ENCODE measurements at places on chromosomes 1 and 21.

- no peak for DNase-seq
Measured at GRCh38 chr1:58587667-58588066, 10.6 kb upstream of the TACSTD2 start.

DNA sequence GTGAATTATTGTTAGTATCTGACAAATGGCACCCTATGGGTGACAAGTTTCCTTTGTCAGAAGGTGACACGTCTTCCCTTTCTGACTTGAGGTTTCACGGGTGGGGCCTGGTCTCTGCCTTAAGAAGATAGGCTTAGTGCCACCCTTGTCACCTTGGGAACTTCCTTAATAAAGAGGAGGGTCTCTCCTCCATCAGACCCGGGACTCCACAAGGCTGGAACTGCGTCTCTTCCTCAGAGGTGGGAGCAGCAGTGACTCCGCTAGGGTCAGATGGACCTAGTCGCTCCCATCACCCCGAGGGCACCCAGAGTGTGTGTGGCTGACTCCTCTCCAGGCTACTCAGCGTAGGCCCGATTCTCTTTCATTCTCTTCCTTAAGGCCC lies 774 bp upstream of the WDTC1 start:
- DNase-seq: no peak

- peak; percentile 43 for DNase-seq
Measured at GRCh38 chr1:161531986-161532643, 7.8 kb downstream of the HSPA6 start.

DNA sequence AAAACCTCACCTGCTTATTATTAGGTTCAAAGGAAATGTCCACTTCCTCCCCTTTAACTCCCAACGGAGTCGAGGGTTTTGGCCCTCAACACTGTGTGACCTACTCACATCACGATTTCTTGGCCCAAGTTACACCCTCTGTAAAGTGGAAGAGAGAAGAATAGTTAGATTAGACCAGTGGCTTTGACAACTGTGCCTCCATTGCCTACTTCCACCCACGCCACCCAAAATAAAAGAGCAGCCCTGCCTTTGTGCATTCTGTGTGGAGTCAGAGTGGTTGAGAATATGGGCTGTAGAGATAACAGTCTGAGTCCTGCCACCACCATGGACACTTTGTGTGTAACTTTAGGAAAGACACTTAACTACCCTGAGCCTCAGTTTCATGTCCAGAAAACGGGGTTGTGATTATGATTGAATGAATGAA lies 4.1 kb upstream of the HDGF start:
- DNase-seq: no peak

- peak; percentile 74 for DNase-seq
Measured at GRCh38 chr1:108117945-108118902, 81.9 kb downstream of the SLC25A24 start.

GRCh38 chr1:7281821-7282220 lies 489.3 kb upstream of the VAMP3 start:
- peak; percentile 15 for DNase-seq

- no peak for DNase-seq
Measured at GRCh38 chr21:34934350-34934749, 114.8 kb downstream of the RUNX1 start.

DNA sequence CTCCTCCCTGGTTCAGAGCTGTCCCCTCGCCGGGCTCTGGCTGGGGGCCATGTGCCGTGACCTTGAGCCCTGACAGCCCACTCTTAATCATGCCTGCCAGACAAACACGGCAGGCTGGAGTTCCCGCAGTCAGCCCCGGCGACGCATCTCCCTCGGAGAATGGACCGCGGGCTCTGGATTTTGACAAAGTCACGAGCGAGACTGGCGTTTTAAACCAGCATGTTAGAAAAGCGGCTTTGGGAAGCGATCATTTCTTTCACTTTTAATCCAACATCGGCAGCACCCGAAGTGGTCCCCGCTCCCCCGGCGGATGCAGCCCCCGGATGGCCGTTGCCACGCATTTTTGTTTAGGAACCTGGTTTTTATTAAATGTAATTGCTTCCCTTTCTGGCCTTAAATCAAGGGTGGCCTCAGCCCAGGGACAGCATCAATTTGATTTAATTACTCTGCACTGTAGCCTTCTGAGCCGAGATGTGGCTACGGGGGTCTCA lies 70.9 kb downstream of the PRDM16 start:
- peak; percentile 17 for DNase-seq

DNA sequence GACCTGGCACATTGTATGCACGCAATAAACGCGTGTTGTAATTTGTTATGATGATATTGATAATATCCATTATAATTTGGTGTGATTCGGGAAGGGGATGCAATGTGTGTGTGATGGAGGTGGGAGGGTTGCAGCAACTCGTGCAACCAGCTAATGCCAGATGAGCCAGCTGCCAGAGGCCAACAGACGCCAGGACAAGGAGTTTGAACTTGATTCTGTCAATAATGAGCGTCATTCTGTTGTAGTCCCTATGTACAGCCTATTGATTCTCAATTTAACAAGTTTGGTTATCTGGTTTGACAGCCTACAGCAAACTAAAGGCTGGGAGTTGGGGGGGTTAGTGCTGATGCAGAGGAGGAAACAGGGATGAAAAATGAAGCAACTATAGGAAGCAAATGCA lies 35.5 kb downstream of the TIAM1 start:
- no peak for DNase-seq

DNA sequence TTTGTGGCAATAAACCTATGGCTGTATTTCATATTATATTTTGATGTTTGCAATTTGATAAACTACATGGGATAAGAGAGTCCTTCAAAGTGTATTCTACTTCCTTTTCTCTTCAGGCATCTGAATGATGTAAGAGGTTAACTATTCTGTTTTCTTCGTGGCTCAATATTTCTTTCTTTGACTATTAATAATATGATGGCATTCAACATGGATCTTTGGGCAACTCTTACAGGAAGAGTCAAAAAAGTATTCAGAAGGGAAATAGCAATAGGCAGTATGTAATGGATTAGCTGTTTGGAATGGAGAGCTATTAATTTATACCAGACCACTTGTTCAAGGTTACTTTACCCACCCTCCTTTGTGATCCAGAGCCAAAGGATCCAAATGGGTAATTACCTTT lies 74.4 kb downstream of the HMCN1 start:
- DNase-seq: no peak

DNA sequence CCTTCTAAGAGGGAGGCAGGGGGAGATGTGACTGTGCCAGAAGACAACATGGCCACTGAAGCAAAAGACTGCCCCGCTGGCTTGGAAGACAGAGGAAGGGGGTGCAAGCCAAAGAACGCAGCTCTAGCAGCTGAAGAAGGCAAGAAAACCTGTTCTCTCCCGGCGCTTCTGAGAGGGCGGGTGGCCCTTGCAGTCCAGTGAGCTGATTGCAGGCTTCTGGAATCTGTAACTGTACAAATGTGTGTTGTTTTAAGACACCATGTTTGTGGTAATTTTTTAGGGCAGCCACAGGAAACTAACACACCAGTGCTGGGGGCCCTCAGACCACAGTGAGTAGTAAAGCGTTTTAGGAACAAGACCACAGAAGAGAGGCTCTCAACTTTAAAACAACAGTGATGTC lies 47.0 kb downstream of the CD46 start:
- DNase-seq: no peak

- DNase-seq: peak; percentile 86
Measured at GRCh38 chr1:63731117-63732043, 42.4 kb upstream of the ROR1 start.

GRCh38 chr1:220113136-220113695 lies 19.3 kb downstream of the IARS2 start:
- DNase-seq: peak; percentile 43

GRCh38 chr1:100443811-100444571 lies 91.7 kb downstream of the CDC14A start:
- DNase-seq: peak; percentile 8

GRCh38 chr1:61975638-61976037 lies 219.0 kb upstream of the L1TD1 start:
- no peak for DNase-seq

GRCh38 chr1:81540216-81540615 lies 260.5 kb upstream of the ADGRL2 start:
- no peak for DNase-seq

DNA sequence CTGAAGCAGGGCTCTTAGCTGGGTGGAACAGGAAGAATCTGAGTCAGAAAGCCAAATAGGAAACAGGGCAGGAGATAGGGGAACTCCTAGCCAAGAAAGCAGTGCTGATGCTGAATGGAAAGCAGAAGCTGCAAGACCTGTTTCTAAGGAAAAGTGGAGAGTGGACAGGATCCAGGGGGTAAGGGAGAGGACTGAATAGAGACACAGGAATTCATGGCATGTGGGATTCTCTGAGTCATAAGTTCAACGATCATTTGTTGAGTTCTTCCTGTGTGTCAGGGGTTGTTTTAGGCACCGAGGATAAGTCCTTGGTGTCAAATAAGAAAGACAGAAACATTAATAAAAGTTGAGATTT lies 153.8 kb upstream of the FGGY start:
- peak; percentile 63 for DNase-seq

GRCh38 chr1:228150120-228150460 lies 360 bp downstream of the GJC2 start:
- no peak for DNase-seq

DNA sequence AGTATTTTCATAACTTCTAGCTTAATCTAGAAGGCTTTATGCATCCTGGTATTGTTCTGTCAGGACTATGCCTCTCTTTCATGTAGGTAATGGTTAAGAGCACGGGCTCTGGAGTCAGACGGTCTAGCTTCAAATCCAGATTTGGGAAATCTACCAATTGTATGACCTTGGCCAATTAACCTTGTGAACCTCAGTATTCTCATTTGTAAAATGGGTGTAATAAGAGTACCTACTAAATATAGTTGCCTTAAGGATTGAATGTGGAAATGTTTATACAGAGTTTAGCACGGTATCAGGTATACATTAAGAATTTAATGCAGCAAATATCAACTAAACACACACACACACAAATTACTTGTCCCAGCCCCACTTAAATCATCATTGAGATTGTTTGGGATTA lies 97.3 kb upstream of the RAB3GAP2 start:
- no peak for DNase-seq

GRCh38 chr1:69483246-69483645 lies 84.5 kb upstream of the LRRC7 start:
- no peak for DNase-seq

- no peak for DNase-seq
Measured at GRCh38 chr1:221881805-221882581, 140.1 kb upstream of the DUSP10 start.

DNA sequence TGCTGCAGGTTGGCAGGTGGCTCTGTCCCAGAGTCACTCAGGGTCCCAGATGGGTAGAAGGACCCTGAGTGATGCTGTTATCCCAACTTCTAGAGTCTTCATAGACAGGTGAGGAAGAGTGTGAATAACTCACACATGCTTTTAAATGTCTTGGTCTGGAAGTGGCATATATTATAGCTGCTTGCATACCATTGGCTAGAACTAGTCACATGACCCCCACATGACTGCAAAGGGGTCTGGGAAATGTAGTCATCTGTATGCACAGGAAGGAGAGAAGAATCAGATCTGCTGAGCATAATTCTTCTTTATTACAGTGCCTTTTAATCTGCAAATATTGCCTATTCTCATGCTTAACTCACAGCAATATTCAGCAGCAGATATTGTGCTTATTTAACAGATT lies 28.2 kb upstream of the KLHDC7A start:
- no peak for DNase-seq

DNA sequence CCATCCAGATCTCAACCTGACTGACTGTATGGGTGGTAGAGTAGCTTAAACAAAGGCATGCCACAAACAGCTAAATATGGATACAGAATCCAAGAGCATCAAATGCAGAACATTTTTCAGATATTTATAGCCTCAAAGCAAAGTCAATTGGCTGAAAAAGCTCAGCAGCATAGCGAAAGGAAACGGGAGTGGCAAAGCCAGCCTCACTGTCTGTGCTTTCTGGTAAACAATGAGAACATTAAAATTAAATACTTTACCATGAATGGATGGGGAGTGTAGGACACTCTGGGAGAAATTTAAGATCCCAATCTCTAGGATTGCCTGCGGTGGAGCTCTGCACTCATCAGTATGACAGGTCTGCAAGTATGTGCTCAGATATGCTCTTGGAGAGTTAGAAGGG lies 4.4 kb downstream of the RASAL2 start:
- DNase-seq: peak; percentile 68

DNA sequence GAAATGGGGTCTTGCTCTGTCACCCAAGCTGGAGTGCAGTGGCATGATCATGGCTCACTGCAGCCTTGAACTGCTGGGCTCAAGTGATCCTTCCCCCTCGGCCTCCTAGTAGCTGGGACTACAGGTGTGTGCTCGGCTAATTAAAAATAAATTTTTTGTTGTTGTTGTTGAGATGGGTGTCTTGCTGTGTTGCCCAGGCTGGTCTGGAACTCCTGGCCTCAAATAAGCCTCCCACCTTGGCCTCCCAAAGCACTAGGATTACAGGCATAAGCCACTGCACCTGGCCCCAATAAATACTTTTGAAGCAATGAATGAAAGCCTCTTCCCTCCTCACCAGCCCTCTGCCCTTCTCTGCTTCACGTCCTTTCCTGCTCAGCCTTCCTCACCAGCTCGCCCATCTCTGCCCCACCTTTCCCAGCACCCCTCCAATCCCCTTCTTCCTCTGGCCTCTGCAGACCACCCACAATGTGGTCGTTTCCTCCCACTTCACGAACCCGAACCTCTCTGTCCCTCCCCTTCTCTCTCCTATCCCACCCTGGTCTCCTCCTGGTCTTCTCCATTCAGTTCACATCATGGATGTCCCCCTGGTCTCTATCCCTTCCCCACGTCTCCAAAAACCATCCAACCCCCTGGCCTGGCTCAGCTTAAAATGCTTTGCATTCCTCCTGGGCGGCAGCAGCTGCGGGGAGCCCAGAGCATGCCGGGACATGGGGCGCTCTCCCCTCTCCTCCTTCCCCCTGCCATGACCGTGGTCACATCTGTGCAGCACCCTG lies 38.4 kb downstream of the RAP1GAP start:
- DNase-seq: peak; percentile 28

DNA sequence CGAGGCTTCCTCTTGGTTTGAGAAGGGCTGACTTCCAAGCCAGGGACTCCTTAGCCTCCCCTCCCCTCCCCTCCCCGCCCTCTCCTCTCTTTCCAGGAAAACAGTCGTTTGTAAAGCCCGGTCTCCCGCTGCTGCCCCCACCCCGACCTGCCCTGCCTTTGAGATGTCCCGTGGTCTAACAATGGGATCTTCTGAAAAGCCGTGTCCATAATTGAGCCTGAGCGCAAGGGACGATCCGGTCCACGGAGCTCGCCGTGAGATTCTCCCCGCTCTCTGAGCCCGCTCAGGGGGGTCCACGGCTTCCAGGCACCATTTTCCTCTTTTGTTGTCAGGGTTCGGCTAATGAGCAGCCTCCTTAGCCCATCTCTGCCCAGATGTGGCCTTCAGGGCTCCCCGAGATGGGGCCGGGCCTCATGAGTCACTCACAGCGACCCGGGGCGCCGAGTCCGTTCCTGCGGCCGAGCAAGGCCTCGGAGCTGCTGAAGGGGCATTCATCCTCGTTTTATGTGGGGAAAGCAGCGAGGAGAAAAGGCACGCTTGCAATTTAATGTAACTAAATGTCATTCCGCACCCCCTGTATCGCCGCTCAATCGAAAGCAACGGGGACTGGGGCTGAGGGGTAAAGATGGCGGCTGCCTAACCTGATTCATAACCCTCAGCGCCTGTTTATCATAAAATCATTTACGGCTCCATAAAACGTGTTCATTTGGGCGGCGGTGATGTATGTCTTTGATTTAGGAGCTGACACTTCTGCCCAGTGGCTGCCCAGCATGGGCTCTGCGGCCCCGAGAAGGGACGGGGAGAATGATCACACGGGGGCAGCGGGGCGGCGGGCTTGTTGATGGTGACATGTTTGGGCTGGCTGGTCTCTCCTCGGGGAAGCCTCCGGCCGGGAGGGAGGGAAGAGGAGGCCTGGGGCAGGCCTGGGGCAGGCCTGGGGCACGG lies 232.6 kb upstream of the C1orf174 start:
- DNase-seq: no peak

Data from adipocyte (in vitro differentiated cells).